NCI-H187 (cell line): ENCODE measurements at places on chromosomes 1 and 21.

GRCh38 chr1:72278461-72278860 lies 3.9 kb downstream of the NEGR1 start:
- no peak for DNase-seq

- no peak for DNase-seq
Measured at GRCh38 chr1:178323067-178323466, 173.7 kb downstream of the CLEC20A start.

DNA sequence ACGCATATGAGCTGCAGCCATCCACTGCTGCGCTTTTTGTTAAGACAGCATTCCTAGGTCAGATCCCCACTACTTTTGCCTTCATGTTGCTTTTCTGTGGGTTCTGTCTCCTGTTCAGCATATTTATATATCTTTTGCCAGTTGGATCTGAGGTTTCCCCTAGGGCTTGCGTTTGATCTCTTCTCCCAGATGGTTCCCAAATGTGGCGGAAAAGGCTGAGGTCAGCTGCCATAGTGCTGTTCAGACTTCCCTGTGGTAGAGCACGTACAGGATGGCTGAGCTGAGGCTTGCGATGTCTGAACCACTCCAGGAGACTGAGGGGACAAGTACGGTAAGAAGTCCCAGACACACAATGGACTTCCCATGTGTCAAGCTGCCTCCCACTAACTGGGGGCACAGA lies 39.8 kb downstream of the COL6A1 start:
- no peak for DNase-seq

DNA sequence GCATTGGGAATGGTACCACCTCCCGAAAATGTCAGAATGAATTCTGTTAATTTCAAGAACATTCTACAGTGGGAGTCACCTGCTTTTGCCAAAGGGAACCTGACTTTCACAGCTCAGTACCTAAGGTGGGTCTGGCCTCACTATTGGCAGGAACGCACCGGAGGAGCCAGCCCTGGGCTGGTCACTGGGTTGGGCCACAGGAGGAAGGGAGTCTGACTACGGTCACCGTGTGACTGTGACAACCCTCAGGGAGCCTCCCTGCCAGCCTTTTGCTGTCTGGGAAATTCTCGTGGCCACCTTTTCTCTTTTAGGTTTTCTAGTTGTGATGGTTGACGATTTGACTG lies 2.2 kb downstream of the IL10RB start:
- no peak for DNase-seq

DNA sequence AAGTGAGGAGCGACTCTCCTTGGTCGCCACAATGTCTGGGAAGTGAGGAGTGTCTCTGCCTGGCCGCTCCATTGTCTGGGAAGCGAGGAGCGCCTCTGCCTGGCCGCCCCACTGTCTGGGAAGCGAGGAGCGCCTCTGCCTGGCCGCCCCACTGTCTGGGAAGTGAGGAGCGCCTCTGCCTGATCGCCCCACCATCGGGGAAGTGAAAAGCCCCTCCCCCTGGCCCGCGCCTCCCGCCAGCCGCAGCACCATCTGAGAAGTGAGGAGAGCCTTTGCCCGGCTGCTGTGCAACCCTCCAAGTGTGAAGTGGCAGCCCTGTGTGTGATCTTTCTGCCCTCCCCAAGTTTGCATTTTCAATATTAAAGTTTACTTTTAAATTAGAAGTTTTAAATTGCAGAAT lies 95.0 kb upstream of the PPP2R5A start:
- no peak for DNase-seq
